Jurkat, Clone E6-1 (cell line): ENCODE measurements at places on chromosomes 1 and 21.

DNA sequence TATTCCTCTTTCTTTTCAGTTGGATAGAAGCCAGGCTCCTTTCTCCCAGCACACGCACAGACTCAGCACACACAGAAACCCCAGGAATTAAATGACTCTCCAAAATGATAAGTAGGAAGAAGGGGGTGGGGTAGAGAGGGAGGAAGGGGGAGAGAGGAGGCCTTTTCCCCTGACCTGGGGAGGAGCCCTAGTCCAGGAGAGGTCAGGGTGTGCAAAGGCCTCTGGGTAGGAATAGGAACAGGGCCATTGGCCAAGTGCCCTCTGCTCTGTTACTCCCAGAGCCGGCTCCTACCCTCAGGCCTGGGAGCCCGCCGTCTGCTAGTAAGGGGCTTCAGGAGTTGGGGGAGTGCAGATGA, 35.6 kb upstream of the PUM1 start:
- DNase-seq: no peak

GRCh38 chr1:193437785-193438184, 251.4 kb upstream of the B3GALT2 start:
- DNase-seq: no peak

- DNase-seq: no peak
Observed at GRCh38 chr21:18759267-18759666, 355.7 kb upstream of the TMPRSS15 start.

GRCh38 chr1:5913078-5913845, 79.0 kb downstream of the NPHP4 start:
- DNase-seq: no peak

- DNase-seq: no peak
Observed at GRCh38 chr1:219713981-219714381, 101.1 kb upstream of the ZC3H11B start.

GRCh38 chr1:231761252-231761651, 134.7 kb downstream of the DISC1 start:
- no peak for DNase-seq

DNA sequence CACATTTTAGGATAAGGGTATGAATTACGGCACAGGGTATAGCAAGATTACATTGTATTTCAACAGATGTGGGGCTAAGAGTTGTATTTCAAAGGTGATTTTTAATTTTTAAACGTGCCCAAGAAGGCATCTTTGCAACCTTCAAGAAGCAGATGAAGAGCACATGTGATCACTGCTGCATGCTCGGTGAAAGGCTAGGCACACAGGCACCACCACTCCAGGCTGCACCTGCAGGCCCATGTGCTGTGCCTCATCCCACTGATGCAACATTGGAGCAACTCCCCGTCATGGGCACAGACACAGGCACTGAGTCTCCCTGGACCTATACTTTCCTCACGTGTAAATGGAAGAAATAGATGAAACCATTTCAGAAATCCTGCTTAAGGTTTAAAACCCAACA, 23.5 kb downstream of the UBE2G2 start:
- DNase-seq: no peak

GRCh38 chr21:45506241-45506817, 35.9 kb downstream of the SLC19A1 start:
- no peak for DNase-seq

GRCh38 chr1:36183309-36183856, 27.4 kb downstream of the MAP7D1 start:
- no peak for DNase-seq

- DNase-seq: no peak
Observed at GRCh38 chr1:162144853-162145252, 75.4 kb downstream of the NOS1AP start.

GRCh38 chr1:6416295-6416656, 3.4 kb downstream of the HES2 start:
- no peak for DNase-seq

DNA sequence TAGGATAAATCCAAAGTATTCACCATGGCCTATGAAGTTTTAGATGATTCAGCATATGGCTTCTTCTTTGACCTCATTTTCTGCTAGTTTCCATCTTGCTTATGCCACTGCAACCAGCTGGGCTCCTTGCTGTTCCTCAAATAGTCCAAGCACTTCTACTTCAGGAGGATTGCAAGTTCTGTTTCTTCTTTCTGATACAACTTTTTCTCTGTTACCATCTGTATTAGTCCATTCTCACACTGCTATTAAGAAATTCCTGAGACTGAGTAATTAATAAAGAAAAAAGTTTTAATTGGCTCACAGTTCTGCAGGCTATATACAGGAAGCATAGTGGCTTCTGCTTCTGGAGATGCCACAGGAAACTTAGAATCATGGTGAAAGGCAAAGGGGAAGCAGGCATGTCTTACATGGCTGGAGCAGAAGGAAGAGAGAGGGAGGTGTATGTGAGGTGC, 20.3 kb downstream of the PTGS2 start:
- DNase-seq: no peak

- no peak for DNase-seq
Observed at GRCh38 chr1:201443747-201444146, 22.2 kb upstream of the TNNI1 start.
